T-helper 9 cell (primary cell): ENCODE measurements at places on chromosomes 4 and X.

DNA sequence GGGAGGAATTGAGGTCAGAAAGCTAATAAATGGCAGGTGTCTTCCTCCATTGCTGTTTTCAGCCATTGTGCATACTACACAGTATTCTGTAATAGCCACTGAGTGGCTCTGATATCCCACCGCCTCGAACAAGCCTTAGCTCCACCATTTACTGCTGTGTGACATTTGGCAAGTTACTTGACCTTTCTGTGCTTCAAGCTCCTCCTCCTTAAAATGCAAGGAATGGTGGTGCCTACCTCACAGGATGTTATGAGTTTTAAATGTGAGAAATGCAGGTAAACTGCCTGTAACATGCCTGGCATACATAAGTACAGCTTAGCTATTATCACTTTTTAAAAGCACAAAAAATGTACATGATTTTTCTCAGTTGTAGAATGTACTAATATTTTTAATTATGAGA is 421.0 kb downstream of the MAPK10 start:
- DNase-seq = no peak

GRCh38 chr4:87912164-87913004 is 63.1 kb upstream of the SPP1 start:
- DNase-seq = no peak

- no peak for DNase-seq
Measured at GRCh38 chr4:27921231-27921630, 1060.6 kb downstream of the STIM2 start.

- DNase-seq = no peak
Measured at GRCh38 chr4:79308137-79308536, 17.7 kb downstream of the NAA11 start.

DNA sequence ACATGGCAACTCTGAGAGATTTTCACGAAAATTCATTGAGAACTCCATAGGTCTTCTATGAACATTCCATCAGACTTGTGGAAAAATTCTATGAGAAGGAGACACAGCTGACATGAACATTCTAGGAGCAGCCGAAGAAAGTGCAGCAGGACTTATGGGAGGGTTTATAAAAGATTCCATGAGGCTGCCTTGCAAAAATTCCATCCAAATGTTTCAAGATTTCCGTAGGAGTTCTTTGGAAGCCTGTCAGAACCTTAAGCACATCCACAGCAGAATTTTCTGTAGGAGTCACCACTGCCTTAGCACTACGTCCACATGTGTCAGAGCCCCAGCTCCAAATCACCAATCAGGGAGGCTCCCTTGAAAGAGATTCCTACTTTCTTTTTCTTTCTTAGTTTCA is 67.0 kb upstream of the MSX1 start:
- no peak for DNase-seq

DNA sequence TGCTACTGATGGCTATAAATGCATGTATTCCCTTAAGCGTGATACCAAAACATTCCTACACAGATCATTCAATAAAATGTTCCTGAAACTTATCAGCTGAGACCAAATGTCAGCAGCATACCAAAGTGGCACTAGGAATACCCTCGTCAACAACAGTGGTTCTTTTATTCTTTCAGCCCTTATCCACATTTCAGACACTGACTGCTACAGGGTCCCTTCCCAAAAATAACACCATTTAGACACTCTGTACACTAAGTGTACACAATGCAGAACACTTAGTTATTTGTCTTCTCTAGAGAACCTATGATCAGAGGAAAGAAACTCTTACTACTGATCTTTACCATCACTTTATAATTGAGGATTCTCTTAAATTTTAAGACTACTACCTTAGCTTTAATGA is 94.1 kb downstream of the ATRX start:
- no peak for DNase-seq

DNA sequence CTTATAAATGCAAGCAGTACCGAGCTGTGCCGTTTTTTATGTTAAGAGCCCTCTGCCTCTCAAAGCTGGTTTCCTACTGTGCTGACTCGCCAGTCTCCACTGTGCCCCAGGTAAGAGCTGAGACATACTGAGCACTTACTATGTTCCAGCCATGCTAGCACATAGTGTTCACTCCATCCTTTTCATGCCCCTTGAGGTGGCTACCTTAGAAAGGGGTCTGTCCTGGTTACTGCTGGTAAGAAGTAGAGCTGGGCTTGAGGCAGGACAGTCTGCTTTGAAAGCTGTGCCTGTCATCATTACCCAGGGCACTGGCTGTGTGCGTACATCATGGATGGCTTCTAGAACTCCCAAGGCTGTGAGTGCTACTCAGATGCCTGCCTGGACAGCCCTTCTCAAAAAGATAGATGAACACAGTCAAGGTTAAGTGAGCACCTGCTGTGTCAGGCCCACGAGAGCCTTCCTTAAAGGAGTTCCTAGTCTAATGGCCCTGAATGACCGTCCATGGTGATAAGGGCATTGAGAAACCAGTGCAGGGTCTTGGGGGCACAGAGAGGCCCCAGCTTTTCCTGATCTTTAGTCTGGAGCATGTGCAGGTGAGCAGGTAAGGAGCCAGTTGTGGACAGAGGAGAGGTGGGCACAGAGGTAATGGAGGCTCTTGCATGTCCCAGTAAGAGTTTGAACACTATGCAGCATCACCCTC is 1.6 kb downstream of the STK32B start:
- DNase-seq = no peak

- peak; percentile 60 for DNase-seq
Measured at GRCh38 chr4:138680989-138681604, 334.5 kb upstream of the NOCT start.

DNA sequence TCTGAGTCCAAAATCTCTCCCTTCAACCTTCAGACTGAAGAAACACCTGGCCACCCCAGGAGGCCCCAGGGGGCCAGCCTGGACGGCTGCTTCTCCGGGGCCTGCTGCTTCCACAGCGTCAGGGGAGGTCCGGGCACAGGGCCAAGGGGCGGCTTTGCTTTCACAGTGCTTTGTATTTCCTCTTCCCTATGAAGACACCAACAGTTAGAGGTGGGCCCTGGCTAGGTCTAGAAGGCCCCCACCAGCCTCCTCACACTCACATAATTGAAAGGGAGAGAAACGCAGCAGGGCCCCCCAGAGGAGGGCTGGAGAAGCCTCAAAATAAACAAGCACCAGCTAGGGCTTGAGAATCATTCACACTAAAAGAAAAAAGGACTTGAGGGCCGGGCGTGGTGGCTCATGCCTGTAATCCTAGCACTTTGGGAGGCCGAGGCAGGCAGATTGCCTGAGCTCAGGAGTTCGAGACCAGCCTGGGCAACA is 17.8 kb downstream of the SCD5 start:
- no peak for DNase-seq

GRCh38 chr4:1410491-1411325 is 4.5 kb upstream of the NKX1-1 start:
- peak; percentile 16 for DNase-seq

DNA sequence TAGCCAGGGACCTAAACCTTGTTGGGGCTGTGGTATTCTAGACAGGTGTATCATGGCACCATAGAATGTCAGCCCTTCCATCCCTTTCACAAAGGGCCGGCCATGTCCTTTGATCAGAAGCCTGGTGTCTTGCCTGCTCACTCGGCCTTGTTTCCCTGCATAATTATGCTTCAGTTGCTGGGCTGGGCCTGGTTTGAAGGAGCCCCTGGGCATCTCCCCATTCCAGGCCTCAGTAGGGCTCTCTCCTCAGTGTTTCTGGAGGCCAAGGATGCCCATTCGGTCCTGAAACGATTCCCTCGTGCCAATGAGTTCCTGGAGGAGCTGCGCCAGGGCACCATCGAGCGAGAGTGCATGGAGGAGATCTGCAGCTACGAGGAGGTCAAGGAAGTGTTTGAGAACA is 4.5 kb downstream of the PRRG3 start:
- DNase-seq = no peak

GRCh38 chrX:39577206-39577984 is 520.4 kb downstream of the BCOR start:
- DNase-seq = no peak

GRCh38 chrX:124194199-124194598 is 138.3 kb upstream of the TEX13D start:
- no peak for DNase-seq

GRCh38 chrX:18172970-18173369 is 47.7 kb downstream of the BEND2 start:
- no peak for DNase-seq

- no peak for DNase-seq
Measured at GRCh38 chr4:41437111-41437536, 100.8 kb upstream of the LIMCH1 start.

GRCh38 chr4:5082376-5082775 is 31.1 kb downstream of the STK32B start:
- no peak for DNase-seq

GRCh38 chr4:126737899-126738526 is 894.7 kb upstream of the INTU start:
- DNase-seq = no peak

- no peak for DNase-seq
Measured at GRCh38 chr4:165158762-165159161, 46.1 kb upstream of the TMEM192 start.

DNA sequence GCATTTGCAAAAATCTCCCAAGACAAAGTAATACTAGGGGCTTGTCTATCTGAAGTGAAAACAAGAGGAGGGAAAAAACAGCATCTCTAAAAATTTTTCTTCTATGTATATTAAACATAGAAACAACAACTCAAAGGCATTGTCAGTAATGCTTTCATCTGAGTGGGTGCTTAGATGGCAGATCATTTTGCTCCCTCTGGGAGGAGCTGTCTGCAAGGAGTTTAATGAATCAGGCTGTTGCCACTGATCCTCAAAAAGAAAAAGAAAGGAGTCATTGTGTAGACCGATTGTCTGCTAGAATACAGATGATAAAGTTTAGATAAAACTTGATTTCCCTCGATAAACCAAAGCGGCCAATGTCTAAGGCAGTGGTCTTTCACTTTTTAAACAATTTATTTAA is 49.7 kb upstream of the KLHL8 start:
- DNase-seq = no peak

DNA sequence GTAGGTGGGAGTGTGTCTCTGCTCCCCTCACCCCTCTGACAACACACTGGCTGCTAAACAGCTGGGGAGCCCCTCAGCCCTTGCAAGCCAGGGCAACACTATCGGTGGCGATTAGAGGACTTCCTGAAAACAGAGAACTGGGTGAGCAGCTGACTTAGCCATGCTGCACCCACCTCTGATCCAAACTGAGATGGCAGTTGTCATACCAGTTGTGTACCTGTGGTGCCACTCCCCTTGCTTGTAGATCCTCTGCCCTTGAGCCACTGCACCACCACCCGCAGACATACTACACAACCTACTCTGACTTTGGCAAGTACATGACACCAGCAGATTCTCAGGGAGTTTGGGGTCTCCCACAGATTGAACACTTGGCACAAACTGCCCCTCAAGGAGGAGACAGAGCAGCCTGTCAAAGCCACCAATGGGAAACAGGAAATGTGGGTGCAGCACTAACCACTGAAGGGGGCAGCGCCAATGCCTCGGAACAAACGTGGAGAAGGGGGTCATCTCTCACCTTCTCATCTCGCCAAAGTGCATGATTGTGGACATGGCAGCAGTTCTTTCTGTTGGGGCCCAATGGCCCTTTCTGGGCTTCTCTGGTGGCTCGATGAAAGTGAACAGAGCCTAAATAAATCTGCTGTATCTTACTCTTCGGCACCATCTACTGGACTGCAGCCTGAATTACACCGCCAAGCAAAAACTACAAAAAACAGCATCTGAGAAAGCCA is 119.8 kb downstream of the NEK1 start:
- no peak for DNase-seq

GRCh38 chr4:7335344-7336066 is 99.2 kb downstream of the PSAPL1 start:
- no peak for DNase-seq
